ENCODE measurements at places on chromosomes 1 and 21.

DNA sequence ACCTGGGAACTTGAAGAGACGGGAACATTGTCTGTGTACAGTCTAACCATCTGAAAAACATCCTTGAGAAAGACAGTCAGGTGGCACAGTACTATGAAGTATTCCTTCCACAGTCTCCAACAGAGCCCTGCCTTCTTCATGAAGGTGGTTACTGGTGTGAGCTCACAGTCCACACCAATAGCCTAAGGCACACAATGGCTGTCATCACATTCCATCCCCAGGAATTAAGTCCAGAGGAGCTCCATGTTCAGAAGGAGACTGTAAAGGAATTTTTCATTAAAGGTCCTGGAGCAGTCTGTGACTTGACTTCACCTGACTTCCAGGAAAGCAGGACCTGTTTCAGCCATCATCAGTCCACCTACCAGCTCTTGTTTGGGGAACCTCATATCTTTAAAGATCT is 180.2 kb downstream of the C1orf21 start:
- DNase-seq, result no peak

DNA sequence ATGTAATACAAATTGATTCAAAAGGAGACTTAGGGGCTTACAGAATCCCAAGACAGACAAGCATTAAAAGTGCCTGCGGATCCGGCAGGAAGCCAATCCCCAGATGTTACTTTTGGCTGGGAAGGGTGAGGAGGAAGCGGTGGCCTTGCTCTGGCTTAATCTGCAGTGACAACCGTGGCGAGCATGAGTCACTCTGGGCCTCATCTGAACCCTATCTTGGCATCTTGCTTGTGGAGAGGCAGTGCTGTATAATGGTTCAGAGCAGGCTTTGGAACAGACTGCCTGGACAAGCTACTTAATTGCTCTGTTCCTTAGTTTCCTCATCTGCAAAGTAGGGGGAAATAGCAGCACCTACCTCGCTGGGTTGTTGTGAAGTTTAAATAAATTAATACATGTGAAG is 74.1 kb downstream of the XCL2 start:
- DNase-seq, result no peak

- no peak for DNase-seq
Observed at GRCh38 chr1:232303222-232303620, 326.7 kb downstream of the SIPA1L2 start.

DNA sequence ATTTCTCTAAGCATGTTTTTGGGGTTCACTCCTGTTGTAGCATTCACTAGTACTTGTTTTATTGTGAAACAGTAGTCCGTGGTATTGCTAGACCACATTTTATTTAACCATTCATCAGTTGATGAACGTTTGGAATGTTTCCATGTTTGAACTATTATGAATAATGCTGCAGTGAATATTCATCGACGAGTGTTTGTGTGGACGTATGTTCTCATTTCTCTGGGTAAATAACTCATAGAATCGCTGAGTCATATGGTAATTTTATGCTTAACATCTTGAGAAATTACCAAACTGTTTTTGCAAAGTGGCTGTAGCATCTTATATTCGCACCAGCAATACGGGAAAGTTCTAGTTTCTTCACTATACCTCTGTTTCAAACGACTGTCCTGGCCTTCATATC is 28.0 kb upstream of the KAZN start:
- no peak for DNase-seq

DNA sequence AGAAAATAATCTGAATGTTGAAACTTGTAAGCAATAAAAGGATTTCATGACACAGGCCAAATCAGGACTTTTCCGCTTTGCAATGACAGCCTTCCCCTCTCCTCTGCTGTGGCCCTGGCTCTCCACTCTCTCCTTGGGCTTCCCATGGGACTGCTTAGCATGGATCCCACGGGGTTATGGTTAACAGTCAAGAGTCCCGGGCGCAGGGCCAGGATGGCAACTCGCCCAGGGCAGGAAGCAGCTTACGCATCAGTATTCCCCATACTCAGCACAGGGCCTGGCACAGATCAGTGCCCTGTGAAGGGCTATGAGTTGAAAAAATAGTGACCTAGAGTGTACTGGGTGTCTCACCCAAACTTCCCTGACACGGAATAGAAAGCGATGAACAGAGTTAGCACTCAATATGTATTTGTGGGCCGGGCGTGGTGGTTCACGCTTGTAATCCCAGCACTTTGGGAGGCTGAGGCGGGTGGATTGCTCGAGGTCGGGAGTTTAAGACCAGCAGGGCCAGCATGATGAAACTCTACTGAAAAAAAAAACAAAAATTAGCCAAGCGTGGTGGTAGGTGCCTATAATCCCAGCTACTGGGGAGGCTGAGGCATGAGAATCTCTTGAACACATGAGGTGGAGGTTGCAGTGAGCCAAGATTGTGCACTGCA is 29.1 kb upstream of the GRHL3 start:
- DNase-seq, result no peak

Measured in activated CD4-positive, alpha-beta T cell treated with anti-CD3 and anti-CD28 coated beads for 1 hour (primary cell).